ENCODE measurements at places on chromosomes 13 and 19. TPM values are rescaled to one million over a fixed set of nuclear protein-coding genes. Genes with fewer than 3 reads are reported as not detected.

DNA sequence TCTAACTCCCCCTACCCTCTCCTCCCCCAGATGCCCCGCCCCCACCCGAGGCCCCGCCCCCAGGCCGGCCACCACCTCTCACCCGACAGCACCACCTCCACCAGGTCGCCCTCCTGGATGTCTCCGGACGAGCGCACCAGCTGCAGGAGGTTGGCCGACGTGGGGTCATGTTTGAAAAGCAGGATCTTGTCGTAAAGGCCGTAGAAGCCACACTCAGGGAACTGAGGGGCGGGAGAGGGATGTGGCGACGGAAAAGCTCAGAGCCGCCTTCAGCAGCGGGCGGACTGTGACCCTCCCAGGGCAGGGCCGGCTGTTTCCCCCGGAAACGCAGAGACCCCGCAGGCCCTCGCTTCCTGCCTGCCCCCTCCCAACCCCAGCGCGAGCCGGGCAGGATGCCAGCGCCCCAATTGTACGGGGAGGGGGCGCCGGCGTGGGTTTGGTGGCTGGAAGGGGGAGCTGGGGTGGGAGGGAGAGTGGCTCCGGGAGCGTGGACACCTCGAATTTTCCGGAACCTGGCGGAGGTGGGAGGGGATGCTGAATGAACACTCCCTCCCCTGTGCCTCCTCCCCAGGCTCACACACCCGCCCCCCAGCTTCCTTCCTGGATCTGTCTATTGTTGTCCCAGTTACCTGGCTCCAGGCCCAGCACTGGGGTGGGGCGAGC, 3.0 kb downstream of the PRKD2 start:
- DNase-seq, result peak; percentile 77

DNA sequence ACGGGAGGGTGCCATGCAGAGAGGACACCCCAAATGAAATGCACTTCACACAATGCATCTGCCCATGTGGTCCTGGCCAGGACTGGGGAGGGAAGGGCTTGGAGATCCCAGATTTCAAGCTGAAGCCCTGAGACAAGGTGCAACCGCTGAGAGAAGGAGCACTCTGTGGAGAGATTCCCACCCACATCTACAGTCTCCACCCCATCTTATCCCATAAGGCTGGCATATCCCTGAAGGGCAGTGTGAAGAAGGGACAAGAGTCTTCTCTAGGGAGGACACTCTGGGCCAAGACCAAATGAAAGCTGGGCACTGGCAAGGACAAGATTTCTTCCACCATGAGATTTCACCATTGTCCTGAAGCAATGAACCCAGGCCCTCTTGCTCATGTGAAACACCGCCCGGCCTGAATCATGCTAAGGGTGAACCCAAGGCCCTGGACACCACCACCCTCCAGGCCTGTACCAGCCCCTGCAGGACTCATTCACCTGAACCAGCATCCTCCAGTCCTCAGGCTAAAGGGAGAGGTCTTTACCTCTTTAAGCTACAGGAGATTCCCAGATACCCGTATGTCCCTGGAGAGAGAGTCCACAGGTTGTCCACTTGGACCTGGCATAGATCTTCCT, 20.5 kb downstream of the CEACAM4 start:
- no peak for DNase-seq

DNA sequence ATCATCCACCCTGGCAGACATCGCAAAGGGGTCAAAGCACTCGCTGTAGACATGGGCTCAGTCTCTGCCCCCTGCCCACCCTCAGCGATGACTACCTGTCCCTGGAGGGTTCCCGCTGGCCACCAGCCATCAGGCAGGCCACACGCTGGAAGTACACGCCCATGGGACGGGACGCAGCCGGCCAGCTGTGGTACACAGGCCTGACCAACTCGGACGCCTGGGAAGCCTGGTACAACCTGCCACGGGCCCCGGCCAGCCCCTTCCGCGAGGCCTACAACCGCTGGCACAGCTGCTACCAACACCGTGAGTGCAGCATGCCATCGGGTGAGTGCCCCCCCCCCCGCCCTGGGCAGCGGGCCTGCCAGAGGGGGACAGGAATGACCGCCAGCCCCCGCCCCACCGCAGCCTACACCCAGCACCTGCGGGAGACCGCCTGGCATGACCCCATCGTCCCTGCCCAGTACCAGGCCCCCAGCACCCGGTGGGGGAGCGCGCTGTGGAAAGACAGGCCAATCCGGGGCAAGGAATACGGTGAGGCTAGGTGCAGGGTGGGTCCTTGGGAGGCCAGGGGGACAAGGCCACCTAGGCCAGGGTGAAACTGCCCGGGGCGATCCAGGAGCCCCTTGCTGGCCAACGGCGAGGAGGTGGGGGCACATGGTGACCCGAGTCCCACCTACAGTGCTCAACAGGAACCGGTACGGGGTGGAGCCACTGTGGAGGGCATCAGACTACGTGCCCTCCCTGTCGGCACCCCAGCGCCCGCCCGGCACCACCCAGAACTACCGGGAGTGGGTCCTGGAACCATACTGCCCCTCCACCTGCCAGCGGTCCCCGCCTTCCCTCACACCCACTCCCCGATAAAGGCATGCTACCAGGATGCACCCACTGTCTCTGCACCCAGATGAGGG, 4.4 kb downstream of the TEKTIP1 start:
- no peak for DNase-seq

GRCh38 chr13:45950386-45951000, 98.9 kb upstream of the SIAH3 start:
- no peak for DNase-seq

- no peak for DNase-seq
Measured at GRCh38 chr19:34598217-34599155, 78.5 kb downstream of the SCGB2B2 start.

DNA sequence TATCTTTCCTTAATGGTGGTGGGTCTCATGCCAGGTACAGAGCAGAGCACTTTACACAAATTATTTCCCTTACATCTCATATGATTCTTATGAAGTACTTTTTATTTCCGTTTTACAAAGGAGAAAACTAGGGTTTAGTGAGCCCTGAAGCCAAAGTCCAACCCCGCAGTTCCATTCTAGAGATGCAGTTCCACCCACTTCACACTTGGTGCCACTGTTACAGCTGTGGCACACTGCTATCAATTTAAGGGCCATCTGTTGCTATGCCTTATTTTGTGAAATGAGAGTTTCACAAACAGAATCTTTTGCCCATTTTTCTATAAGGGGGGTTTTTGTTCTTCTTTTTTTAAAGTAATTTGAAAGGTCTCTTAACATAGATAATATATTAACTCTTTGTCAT, 12.9 kb downstream of the MIPEP start:
- no peak for DNase-seq

The CRB3 gene
- total RNA-seq, result 0.20 TPM

The PRODH2 gene
- not detected for total RNA-seq

The PROZ gene
- not detected for total RNA-seq

The TRIP10 gene
- total RNA-seq, result 8.7 TPM

The KLK12 gene
- not detected for total RNA-seq

The CEACAM3 gene
- total RNA-seq, result 1.9 TPM
